ENCODE measurements at places on chromosomes 3 and 15.

DNA sequence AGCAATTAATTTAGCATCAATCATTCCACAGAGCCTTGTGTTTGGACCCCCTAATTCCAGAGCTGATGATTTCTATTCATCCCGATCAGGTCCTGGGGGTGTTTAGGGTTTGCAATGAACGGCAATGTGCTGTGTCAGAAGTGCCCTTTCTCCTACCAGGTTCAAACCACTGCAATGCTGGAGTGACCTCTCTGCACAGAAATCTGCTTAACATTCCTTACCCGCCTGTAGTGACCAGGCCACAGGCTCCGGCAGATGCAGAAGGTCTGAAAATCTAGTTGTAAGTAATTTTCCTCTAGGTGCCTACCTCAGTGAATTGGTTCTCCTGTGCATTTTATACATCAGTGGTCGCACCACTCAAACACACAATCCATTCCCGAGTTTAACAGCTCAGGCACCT is 725.3 kb upstream of the CFAP20DC start:
- no peak for DNase-seq

DNA sequence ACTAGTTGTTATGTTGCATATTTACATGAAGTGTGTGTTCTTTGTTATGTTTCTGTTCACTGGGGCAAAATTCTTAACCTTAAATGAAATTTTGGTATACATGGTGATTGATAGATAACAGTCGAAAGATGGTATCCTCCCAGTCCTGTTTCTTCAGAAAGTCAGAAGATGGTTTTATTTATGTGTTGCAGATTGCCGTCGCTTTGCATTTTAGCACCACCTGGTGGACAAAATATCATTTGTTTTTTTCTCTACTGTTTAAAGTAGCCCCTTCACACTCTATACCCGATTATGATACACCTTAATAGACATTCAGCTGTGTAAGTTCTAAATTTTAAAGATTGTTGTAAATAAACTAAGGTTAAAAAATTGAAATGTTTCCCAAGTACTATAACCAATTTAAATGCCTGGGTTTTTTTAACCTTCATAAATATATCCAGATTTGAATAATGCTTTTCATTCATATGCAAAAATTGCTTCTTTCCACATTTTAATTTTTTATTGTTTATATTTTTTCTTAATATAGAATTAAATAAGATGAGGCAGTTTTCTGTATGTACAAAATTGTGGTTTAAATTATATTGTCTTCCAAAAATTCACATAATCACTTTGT is 152.2 kb downstream of the ALCAM start:
- peak; percentile 11 for DNase-seq

DNA sequence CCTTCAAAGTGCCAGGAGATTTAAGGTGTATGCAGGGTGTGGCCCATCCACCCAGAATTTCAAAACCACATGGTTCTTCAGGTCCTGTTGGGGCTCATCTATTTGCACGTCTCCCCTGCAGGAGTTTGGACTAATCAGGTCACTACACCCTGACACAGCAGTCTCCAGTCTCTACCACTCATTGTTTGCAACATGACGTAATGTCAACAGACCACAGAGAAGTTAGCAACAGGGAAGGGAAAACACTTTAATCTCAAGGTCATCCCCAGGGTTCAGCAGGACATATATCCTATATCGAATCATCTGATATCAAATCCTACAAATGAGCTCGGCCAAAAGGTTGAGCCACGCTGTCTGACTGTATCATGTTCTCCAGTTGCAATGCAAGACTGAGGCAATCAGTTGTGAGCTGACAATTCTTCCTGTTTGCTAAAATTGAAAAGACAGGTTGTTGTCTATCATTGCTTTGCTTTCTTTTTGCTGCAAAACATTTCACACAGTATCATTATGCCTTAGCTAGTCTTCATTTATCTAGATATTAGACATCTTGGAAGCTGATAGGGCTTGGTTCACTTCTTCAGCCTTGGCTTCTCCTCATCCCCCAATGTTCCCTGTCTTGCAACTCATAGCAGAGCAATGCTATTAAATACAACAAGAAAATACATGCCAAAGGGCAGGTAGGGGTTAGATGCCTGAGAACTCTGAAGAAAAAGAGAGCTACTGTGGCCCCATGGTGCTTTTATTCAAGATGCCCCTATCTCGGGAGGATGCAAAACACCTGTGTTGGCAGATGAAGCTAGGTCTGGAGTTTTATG is 13.4 kb upstream of the LEKR1 start:
- DNase-seq = no peak

- DNase-seq = no peak
Observed at GRCh38 chr15:87490666-87491065, 765.9 kb downstream of the NTRK3 start.

GRCh38 chr3:71763426-71763825 is 9.8 kb downstream of the GPR27 start:
- DNase-seq = no peak

DNA sequence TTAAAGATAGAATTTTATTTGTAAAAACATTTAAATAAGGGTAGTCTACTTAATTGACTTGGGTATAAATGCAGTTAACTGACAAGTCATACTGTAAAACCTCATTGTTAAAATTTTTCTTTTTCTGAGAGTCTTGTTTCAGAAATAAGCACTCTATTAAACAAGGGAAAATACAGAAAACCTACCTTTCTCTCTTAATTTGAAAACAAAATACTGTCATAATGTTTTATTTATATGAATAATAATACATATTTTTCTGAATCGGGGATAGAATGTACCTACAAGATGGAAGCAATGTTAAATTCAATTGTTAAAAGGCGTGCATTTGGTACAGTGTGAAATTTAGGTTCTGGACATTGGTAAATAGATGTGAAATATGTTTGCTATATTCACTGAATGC is 17.8 kb downstream of the ZIC1 start:
- DNase-seq = no peak

GRCh38 chr3:153621953-153622352 is 459.9 kb downstream of the RAP2B start:
- no peak for DNase-seq

DNA sequence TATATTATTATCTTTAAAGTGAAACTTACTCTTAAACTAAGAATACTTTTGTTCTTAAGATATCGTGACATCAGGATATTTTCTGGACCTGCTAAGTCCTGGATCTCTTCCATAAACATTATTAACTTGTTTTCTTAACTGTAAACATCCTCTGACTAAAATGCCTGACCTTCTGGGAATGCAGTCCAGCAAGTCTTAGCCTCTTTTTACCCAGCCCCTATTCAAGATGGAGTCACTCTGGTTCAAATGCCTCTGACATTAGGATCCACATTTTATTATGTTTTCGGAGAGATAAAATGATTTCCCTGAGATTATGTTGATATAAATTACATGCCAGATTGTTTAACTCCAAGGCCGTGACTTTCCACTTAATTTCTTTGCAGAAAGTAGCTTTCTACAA is 37.6 kb downstream of the OSTN start:
- DNase-seq = no peak

GRCh38 chr3:50410608-50411139 is 51.4 kb upstream of the TMEM115 start:
- DNase-seq = no peak

DNA sequence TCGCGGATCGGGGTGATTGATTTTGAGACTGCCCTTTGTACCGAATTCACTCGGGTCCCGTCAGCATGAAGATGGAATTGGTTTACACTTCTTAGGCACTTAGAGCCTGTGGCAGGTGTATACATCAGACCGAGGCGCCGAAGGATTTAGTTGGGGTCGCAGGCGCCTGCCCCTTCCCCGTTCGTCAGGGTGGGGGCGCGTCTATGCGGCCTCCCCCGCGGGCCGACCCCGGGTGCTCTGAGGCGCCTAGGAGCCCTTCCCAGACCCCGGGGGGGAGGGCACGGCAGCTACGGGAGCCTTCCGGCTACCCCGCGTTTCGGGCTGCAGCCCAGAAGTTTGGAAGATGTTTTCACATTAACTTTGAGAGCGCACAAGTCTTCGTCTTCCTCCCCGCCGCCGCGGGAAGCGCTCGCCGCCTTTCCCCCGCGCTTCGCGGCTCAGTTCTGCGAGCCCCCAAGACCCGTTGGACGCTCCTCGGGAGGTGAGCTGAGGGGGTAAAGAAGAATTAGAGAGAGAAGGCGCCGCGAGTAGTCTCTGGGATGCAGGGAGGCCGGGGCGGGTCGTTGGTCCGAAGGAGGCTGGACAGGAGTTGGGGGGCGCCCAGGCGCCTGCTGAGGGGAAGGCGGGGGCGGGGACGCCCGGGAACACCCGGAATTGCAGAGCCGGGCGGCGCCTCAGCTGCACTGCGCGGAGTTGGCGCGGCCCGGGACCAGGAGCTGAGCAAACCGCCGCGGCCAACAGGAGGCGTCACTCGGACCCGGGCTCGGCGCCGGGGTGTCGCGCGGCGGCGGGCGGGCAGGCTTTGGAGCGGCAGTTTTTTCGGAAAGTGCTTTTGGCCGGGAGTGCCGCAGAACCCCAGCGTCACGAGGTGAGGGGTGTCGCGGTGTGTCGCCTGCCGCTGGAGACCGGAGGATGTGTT is 780 bp downstream of the TIPARP start:
- DNase-seq = peak; percentile 62

DNA sequence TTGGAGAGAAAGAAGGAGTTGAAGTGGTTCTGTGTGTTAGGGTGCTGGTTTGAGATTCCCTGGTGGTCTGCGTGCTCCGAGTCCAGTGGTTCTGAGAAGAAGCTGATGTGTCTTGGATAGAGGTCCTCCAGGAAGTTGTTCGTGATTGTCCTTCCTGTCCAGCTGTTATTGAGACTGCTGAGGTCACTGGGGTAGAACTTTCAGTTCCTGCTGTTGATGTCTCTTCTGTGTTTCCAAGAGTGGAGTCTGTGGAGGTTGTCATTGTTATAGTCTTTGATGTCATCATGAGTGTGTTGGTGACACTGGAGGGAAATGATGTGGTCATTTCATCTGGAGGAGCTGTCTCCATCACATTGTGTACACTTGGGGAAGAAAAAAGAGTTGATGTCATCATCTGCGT is 20.8 kb downstream of the MUC4 start:
- no peak for DNase-seq

DNA sequence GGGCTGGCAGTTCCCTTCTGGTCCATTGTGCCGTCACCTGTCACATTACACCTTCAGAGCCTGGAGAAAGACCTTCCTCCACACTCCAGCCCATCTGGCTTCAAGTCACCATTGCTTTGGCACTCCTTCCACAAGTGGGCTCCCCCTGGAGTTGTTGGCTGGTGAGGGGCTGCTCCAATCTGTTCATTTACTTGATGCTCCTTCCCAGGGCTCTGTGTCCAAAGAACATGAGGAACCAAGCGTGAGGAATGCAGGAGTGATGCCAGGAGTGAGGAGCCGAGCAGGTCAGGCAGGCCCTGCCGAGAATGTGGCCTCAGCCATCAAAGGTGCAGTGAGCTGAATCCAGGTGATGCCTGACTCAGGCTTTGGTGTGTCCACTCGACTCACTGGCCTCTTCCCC is 57.2 kb downstream of the OXNAD1 start:
- no peak for DNase-seq

GRCh38 chr3:131795390-131796090 is 239.3 kb downstream of the CPNE4 start:
- DNase-seq = no peak

Measured in stimulated activated CD4-positive, alpha-beta T cell treated with anti-CD3 and anti-CD28 coated beads, Interleukin-15, amount 100 ng/mL, for 24 hours (primary cell).